ENCODE measurements at places on chromosomes 12 and 14.

DNA sequence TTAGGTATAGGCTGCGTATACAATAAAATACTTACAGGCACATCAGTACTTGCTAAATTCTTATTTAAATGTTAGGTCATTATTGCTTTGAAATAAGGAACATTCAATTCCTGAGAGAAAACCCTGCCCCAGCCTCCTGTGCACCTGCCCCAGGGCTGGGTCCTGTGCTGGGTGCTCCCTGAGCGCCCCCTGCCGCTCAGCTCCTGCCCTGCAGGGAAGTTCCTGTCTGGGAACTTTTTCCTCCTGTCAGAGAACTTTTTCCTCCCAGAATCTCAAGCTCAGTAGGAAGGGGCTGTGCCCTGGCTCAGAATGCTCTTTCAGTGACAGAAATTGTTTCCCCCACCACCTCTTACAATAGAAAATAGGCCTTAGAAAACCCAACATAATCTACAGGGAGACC, 751.1 kb downstream of the TMEM121 start:
- no peak for DNase-seq

GRCh38 chr12:62655666-62656151, 189.1 kb downstream of the MON2 start:
- no peak for DNase-seq

DNA sequence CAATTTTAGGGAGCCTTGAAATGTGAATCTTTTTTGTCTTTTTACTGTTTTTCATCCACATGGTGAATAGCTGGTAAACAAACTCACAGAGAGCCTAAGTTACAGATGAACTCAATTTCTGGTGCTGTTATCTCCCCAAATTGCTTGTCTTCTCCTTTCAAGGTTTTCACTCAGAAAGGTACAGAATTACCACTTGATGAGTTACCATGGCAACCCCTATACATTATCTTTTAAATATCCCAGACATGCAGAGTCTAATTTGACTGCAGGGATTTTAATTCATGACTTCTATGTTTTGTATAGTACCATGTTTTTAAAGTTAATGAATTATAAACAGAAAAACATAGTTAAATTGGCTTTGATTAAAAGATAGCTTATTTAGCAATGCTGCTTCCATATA, 203.7 kb downstream of the PELI2 start:
- DNase-seq, result no peak

DNA sequence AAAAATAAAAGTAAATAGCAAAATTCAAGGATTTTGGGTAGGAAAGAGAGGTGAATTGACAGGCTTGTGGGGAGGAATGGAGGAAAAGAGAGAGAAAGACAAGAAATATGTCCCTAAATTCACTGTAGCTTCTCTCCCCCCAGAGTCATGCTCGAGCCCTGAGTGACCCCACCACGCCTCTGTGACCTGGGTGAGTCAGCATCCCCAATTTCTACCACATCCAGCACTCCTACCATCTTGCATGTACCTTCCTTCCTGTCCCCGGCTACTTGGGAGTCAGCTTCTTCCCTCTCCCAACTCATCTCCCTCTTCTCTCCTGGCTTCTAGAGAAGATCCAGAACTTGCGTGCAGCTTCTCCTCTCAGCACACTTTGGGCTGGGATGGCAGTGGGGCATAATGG, 9.8 kb downstream of the ZNF219 start:
- DNase-seq, result no peak

- peak; percentile 37 for DNase-seq
Measured at GRCh38 chr12:124171231-124171979, 123.5 kb upstream of the RFLNA start.

- no peak for DNase-seq
Measured at GRCh38 chr12:31260840-31261239, 65.1 kb downstream of the SINHCAF start.

GRCh38 chr14:55976219-55976618, 142.0 kb upstream of the PELI2 start:
- no peak for DNase-seq

- no peak for DNase-seq
Measured at GRCh38 chr12:18975933-18976332, 153.6 kb upstream of the PLEKHA5 start.

Measured in fibroblast of skin of right quadriceps (primary cell).